Neural progenitor cell (in vitro differentiated cells): ENCODE measurements at places on chromosomes 1 and 21. TPM values are rescaled to one million over a fixed set of nuclear protein-coding genes. Genes with fewer than 3 reads are reported as not detected.

The TFF3 gene
- total RNA-seq = 0.12 TPM in 1 of 2 replicates, not detected in the other

The GNAT2 gene
- total RNA-seq = 0.25 TPM in 1 of 2 replicates, not detected in the other

GRCh38 chr1:12573015-12573825 is 44.8 kb downstream of the DHRS3 start:
- DNase-seq = no peak

DNA sequence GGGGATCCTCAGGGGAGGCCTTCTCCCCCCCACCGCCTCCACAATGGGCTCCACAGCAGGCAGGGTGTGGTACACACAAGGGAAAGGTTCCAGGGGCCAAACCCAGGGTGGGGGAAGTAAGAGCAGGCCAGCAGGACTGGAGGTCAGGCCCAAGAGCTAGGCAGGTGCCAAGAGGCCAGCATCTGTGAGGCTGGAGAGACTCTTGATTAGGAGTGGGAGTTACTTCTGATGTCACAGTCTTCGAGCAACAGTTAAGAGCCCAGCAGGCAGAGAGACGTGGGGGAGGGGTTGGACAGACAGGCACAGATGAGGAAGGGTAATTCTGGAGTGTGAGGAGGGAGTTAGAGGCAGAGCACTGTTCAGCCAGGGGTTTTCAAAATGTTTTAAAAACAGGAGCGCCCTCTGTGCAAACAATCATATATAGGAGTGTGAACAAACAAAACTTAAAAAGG is 55.8 kb downstream of the SLC9A1 start:
- peak; percentile 48 for DNase-seq

The UBE2U gene
- not detected in 2 replicates for total RNA-seq

GRCh38 chr1:89780721-89781120 is 40.1 kb upstream of the LRRC8D start:
- DNase-seq = no peak

- no peak for DNase-seq
Observed at GRCh38 chr1:223186800-223187199, 43.8 kb upstream of the TLR5 start.

The CFHR4 gene
- total RNA-seq = not detected in 2 replicates

DNA sequence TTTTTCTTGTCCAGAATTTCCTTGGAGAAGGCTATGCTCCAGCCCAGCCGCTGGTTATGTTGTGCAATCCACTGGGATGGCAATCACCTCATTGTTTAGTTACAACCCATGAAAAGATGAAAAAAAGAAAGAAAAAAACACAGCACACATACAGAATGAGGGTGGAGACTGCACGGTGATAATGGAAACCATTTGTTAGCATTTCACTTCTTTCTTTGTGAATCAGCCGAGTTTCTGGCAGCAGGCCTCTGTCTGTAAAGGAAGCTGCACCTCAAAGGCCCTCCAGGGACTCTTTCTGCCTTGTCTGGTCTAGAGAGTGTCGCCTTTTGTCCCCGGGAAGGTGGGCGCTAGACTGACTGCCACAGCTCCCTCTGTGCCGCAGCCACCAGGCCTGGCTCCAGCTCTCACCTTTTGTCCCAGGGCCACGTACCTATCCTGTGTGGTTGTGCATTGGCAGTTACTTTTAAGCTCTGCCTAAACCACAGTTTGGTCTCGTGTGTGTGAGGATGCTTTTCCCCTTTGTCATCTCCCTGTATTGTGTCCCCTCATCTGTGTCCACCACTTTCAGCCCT is 35.6 kb downstream of the NGF start:
- DNase-seq = peak; percentile 11

The SLAMF8 gene
- total RNA-seq = not detected in 2 replicates

DNA sequence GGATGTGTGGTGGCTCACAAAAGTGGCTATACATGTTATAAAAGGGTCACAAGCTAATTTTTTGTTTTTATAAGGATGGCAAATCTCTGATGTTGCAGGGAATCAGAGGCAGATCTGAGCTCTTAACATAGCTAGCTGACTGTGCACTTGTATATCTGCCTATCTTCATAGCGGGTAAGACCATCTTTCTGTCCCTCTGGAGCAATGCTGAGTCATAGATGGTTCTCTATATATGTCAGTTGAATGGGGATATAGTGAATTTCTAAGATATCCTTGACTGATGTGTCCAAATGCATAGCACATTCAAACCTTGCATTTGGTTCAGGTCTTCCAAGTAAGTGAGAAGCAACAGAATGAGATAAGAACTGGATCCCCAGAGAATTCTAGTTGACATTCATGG is 272.6 kb upstream of the PROX1 start:
- no peak for DNase-seq

- no peak for DNase-seq
Observed at GRCh38 chr21:16455978-16456377, 726.2 kb downstream of the USP25 start.

DNA sequence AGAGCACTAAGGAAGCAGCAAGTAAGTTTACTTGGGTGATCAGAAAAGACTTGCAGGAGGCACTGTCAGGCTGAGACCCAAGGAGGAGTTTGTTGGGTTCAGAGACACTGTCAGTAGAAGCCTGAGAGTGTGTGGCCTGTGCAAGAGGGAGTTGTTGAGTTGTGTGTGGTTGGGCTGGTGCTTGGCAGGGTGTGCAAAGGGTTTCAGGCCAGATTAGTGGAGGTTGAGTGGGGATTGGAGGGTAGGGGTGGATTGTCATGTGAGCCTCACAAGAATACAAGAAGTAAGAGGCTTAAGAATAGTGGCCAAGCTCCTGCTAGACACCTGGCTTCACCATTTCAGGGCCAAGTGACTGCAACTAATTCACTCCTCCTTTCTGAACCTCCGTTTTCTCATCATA is 8.9 kb upstream of the KIF21B start:
- DNase-seq = peak; percentile 45
